Lower leg skin (tissue), 4 donors: ENCODE measurements at places on chromosomes 11 and 22.

GRCh38 chr22:31612891-31613285 lies 49.1 kb downstream of the PISD start:
- DNase-seq: no peak

DNA sequence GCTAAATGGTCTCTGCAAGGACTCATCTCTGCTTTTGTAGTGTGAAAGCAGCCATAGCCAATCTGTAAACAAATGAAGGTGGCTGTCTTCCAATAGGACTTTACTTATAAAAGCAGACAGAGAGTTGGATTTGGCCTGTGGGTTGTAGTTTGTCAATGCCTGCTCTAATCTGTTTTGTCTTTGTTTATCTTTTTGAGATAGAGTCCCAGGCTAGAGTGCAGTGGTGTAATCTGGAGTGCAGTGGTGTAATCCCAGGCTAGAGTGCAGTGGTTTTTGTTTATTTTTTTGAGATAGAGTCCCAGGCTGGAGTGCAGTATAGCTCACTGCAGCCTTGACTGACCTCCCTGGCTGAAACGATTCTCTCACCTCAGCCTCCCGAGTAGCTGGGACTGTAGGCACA lies 8.6 kb downstream of the PPP6R3 start:
- no peak for DNase-seq

DNA sequence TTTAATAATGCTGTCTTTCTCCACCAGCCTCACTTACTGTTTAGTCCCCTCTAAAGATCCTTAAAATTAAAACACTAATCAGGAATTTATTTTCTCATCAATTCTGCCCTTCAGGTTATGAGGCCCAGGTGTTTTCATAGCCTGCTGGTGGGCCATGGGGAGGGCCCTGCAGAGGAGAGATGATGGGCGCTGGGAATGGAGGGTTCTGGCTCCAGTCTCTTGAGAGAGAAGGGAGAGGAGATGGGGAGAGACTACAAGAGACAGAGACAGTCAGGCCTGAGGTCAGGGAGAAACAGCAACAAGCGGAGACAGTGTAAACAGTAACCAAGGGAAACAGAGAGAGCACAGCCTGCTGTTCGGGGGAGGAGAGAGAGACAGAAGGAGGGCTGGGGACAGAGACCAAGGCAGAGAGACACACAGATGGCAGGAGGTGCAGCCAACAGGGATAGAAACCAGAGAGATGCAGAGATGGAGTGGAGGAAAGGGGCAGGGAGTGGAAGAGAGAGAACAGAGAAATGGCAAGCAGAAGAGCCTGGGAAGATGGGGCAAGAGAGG lies 187.3 kb upstream of the SYT13 start:
- no peak for DNase-seq

DNA sequence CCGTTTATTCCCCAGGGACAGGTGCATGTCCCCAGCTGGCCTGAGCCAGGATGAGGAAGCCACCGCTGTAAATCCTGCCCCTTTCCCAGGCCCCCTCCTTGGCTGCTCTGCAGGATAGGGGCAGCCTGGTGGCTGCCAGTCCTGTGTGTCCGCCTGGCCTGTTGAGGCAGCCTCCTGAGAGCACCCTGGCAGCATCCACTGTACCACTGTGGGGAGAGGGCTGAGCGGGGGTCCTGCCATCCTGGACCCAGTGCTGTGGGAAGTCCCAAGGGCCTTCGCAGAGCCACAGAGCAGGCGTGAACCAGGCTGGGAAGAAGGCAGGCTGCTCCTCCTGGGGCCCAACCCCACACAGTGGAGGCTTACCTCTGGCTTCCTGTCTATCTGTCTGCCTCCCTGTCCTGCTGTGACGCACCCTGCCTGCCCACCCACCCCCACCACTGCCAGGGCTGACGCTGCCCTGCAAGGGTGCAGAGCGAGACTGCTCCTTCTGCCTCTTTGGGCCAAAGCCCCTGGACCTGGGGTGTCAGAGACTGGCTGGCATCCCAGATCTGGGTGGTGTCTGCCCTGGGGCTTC lies 8.4 kb downstream of the KCTD17 start:
- DNase-seq: no peak

DNA sequence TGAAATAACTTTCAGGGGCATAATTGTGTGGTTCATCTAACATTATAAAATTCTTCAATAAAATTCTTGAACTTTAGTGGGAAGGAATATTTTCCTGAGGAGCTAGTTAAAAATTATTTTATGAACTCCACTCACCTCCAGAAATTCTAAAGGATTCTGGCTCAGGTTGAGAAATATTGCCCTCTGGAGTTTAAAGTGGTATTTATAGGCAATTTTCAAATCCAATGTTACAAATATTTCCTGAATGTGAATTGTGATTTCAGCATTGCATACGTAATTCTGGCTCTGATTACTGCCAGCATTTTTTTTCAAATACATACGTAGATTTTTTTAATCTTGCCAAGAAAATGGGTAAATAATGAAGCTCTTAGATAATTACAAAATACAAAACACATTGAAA lies 598.2 kb upstream of the ANO3 start:
- DNase-seq: no peak

GRCh38 chr11:113684496-113684895 lies 21.6 kb downstream of the TMPRSS5 start:
- DNase-seq: no peak

DNA sequence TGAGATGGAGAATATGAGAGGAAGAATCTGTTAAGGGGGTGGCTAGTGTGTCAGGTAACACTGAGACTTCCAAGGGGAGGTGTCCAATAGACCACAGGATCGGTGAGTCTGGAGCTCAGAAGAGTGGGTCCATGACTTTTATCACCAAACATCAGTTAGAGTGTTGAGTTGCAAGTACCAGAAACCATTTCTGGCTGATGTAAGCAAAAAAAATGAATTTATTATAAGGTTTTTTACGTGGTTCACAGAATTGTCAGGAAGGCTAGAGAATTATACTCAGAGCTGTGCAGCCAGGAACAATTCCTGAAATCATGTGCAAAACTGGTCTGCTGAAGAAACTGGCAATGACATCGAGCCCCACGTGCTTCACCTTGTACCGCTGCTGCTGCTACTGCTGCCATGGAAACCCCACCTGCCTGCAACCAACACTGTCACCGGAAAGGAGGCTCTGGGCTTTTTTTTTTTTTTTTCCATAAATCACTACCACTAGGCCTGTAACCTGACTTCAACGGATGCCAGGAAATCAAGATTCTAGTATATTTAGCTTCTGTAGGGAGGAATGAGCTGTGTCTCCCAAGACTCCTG lies 16.6 kb upstream of the STK33 start:
- DNase-seq: no peak
